NCI-H1092 (cell line): ENCODE measurements at places on chromosomes 11 and 22.

GRCh38 chr11:120516461-120517389, 5.2 kb downstream of the GRIK4 start:
- peak; percentile 15 for DNase-seq

GRCh38 chr11:57100638-57101331, 81.0 kb upstream of the LRRC55 start:
- DNase-seq: peak; percentile 51

GRCh38 chr22:39728236-39728860, 157.8 kb downstream of the CACNA1I start:
- no peak for DNase-seq

DNA sequence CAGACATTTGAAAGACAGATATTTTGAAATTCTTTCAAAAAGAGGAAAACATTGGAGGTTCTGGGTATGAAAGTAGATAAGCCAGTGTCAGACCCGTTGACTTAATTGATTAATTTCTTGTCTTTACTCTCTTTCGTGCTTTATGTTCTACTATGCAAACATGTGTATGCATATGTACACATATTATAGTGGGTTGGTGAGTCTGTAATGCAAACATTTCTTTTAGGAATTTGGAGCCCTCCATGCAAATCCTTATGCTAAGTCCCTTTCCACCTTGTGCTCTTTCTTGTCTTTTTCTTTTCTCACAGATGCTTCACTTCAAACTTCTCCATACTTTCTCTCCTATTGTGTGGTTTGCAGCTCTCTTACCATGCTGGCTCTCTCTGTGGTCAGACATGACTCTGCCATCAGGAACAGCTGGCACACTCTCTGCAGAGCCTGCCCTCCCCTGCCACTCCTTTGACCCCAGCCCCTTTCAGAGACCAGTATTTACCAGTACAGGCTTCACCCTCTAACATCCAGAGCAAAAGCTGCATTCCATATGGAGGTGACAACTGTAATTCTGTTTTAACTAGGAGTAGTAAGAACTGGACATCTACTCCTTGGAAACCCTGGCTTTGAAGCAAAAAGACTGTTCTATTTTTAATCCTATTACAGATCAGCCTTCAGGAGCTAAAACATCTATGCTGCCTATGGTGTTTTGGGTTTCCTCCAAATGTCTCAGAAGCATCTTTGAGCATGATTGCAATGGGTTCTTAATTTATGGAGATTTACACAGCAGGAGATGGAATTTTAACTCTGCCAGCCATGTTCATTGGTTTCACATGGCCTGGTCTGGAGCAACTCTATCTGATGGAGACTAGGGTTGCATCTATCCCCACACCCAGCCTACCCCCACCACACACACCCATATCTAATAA, 386.9 kb upstream of the FAT3 start:
- no peak for DNase-seq

- DNase-seq: no peak
Observed at GRCh38 chr11:101030692-101031091, 98.9 kb downstream of the PGR start.

DNA sequence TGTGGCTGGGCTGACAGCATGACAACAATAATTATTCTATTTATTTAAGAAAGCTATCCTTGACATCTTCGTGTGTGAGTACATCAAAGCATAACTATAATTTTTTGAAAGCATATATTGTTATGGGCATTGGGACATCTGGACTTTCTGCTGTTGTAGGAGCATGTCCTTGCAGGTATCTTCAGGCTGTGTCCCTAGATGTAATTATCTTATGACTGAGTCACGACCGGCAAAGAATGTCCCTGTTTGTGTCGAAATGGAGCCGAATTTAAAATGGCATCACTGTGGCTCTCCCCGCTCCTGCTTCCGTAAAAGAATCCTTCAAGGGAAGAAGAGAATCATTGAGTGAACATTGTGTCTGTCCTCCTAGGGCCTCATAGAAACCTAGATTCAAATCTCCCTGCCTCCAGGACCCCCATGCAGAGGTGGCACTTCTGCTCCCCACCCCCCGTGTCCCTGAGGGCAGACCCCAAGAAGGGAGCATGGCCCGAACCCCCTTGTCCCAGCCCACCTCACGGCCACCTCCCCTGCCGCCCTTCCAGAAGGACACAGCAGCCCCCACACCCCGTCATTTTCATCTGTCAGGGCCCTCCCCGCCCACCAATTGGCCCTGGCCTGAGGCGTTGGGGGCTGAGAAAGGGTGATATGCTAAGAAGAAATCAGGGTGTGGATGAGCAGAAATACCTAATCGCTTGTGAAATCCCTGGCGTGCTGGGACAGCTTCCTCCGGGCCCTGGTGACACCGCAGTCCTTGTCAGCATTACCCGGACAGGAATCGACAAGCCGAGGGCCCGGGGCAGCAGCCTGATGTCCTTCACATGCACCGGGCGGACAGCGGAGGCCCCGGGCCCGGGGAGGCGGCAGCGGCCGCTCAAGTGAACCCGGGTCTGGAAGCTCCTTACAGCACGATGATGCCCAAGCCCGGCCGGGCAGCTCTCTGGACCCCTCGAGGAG, 48.6 kb upstream of the SLC22A12 start:
- DNase-seq: no peak

DNA sequence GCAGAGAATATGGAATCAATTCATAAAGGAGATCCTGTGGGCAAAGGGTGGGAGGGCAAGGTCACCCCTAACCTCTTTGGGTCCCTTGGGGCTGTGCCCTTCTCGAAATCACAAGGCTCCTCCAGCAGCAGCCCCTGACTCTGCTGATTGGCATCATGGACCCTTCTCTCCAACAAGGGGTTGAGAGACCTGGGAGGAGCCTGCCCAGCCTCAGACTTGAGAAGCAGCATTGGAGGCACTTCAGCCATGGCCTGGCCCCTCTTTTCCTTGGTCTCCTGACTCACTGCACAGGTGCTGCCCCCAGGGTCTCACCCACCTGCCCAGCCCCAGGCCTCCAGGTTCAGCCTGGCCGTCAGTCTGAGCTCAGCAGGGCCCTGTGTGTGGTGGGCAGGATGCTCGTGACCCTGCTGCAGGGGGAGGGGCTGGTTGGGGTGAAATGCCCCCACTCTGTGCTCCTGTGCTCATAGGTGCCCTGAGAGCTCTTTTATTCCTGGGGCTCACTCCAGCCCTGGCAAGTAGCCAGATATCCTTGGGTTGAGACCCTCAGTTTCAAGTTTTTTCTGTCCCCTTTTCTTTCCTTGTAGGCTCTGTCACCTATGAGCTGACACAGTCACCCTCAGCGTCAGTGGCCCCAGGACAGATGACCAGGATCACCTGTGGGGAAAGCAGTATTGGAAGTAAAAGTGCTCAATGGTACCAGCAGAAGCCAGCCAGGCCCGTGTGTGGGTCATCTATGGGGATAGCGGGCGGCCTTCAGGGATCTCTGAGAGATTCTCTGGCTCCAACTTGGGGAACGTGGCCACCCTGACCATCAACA, 110.8 kb downstream of the GGTLC2 start:
- no peak for DNase-seq

GRCh38 chr11:12787847-12788246, 113.6 kb downstream of the TEAD1 start:
- DNase-seq: no peak

GRCh38 chr11:110525883-110526282, 96.1 kb downstream of the FDX1 start:
- peak; percentile 96 for DNase-seq

DNA sequence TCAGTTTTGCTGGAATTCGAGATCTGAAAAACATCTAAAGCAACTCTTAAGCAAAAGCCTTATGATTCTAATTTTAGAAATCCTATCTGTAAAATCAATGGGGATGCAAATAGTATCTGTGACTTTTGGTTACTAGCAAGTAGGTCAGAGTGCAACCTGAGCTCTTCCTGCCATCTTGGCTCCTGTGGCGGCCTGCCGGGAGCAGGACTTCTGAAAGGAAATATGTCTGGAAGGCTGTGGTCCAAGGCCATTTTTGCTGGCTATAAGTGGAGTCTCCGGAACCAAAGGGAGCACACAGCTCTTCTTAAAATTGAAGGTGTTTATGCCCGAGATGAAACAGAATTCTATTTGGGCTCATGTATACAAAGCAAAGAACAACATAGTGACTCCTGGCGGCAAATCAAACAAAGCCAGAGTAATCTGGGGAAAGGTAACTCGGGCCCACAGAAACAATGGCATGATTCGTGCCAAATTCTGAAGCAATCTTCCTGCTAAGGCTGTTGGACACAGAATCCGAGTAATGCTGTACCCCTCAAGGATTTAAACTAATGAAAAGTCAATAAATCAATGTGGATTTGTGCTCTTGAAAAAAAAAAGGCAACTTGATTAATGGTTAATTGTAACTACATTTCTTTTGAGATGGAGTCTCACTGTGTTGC, 1.7 kb downstream of the SAMM50 start:
- no peak for DNase-seq

GRCh38 chr11:11265994-11266606, 87.0 kb downstream of the CSNK2A3 start:
- DNase-seq: no peak

DNA sequence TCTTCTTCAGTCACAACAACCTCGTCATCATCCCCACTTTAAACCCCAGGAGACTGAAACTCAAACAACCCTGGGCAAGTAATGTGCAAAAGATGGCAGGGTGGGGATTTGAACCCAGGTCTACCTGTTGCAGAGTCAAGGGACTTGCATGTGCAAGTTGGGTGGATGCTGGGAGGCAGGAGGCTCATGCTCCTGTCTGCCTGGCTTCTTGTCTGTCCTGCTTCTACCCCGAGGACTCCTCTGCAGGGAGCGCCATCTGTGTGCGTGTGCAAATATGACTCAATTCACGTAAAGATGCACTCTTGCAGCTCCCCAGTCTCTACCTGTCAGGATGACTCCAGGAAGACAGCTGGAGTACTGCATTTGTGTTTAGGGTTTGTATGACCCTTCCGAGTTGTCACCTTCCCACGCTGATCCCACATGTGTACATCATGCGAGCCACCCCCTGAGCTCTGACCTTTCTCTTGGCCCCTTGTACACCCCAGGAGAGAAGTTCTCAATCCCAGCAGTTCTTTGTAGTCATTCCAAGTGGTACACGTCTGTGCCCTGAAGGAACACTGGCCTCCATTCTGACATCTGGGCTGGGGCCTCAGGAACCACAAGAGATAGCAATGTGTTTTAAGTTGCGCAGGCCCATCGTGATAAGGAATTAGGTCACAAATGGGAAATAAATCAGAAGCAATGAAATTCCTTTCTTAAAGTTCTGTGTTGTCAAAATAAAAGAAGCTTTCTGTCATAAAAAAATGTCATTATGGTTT, 95.7 kb downstream of the CWC15 start:
- no peak for DNase-seq

GRCh38 chr11:87454241-87454640, 416.5 kb downstream of the TMEM135 start:
- DNase-seq: no peak

- DNase-seq: no peak
Observed at GRCh38 chr11:133230431-133230830, 301.9 kb downstream of the OPCML start.

- no peak for DNase-seq
Observed at GRCh38 chr22:37677493-37677974, 2.1 kb downstream of the LGALS1 start.

- DNase-seq: no peak
Observed at GRCh38 chr22:24584871-24585411, 7.9 kb downstream of the LRRC75B start.

- DNase-seq: no peak
Observed at GRCh38 chr11:37712251-37712650, 1114.2 kb upstream of the RAG2 start.

- DNase-seq: peak; percentile 45
Observed at GRCh38 chr11:126452241-126453101, 97.0 kb downstream of the ST3GAL4 start.

GRCh38 chr22:50086526-50086925, 1.3 kb upstream of the MLC1 start:
- DNase-seq: no peak

- DNase-seq: peak; percentile 80
Observed at GRCh38 chr11:114846416-114846791, 168.1 kb downstream of the NXPE2 start.

- no peak for DNase-seq
Observed at GRCh38 chr11:42249956-42250355, 790.5 kb upstream of the LRRC4C start.

- DNase-seq: no peak
Observed at GRCh38 chr11:14308897-14309387, 50.0 kb downstream of the RRAS2 start.

DNA sequence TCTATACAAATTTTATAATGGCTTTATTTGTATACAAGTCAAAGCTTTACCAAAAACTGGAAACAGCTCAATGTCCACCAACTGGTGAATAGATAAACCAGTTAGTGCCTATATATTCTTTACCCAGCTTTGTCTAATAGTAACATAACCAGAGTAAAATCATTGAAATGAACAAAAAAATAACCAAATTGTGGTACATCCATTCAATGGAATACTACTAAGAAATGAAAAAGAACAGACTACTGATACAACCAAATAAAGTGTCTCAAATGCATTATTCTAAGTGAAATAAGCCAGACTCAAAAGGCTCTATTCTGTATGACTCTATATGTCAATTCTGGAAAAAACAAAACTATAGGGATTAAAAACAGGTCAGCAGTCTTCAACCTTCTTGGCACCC, 40.9 kb upstream of the LDLRAD3 start:
- no peak for DNase-seq

- no peak for DNase-seq
Observed at GRCh38 chr11:70109903-70110302, 31.8 kb downstream of the ANO1 start.

DNA sequence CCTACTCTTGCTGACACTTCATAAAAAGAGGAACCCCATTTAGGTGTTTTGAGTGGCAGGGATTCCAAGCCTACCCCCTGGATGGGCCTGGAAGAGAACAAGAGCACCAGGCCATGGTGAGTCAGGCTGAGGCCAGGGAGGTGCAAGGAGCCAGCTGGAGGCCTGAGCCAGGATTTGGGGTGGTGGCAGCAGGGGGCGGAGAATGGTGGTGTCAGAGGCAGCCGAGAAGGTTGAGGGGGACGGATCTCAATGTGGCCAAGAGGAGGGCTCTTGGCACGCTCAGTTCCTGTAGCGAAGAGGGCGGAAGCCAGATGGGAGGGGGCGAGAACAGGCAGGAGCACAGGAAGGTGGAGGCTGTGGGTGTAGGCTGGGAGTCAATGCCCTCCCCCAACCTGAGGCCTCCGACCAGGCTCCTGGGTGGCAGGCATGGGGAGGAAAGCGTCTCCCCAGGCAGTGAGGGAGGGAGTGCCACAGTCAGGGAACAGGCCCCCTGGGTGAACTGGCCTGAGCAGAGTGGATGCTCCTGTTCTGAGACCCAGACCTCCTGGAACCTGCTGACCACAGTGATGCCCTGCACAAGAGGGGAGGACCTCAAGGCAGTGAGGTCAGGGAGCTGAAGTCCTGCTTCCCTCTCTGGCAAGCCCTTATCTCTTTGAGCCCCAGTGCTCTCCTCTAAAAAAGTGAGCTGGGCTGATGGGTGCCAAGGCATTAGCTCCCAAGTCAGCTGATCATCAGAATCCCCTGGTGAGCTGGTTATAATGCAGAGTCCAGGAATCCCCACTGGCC, 13.9 kb downstream of the RTN4RL2 start:
- no peak for DNase-seq

DNA sequence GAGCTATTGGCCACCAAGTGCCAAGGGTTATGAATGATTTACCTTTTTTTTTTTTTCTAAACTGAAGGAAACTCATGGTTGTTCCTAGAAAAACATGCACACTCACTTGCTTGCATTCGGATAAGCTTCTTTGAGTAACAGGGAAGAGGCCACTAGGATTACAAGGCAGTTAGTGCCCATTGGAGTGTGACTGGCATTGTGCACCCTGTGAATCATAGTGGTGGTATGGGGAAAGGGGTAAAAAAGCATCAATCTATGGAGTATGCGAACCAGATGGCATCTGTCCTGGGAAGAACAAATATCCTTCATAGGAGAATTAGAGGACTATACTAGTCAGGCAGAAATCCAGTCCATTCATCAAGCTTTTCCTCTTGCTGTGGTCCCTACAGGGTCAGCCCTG, 24.2 kb downstream of the CD44 start:
- no peak for DNase-seq
